ENCODE measurements at places on chromosomes 13 and 19.

DNA sequence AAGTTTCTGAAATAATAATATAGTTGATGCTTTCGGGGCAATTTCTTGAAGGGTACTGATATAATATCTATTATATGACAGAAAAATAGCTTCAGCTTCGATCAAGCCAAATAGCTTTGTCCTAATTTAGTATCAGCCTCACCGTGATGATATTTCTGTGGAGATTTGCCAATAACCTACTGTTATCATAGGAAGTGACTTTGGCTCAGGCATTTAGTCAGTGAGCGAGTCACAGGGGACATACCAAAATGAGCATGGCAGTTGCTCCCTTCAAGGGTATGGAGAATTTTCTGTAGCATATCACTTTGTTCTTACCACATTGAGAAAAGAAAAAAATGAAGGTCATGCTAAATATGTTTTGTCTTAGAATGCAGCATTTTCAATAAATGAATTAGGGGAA lies 767.6 kb upstream of the SLITRK1 start:
- peak; percentile 73 for DNase-seq

- no peak for DNase-seq
Measured at GRCh38 chr19:2827840-2828489, 8.3 kb downstream of the ZNF554 start.

DNA sequence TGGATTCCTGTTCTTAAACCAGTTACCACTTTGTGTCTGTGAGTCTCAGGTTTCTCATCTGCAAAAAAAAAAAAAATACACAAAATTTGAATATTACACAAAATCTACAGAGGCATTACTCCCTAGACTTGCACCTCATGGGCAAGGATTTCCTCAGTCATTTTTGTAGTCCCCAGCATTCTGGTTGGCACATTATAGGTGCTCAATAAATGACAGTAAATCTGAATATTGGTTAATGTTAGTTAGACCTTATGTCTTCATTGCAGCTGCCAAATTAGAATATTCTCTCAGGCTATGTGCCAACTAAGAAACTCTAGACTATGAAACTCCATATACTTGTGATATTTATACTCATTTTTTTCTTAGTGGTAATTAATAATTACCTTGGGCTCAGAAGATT lies 2.2 kb downstream of the ZNF507 start:
- no peak for DNase-seq

GRCh38 chr19:2081873-2082810 lies 14.0 kb downstream of the MOB3A start:
- no peak for DNase-seq

DNA sequence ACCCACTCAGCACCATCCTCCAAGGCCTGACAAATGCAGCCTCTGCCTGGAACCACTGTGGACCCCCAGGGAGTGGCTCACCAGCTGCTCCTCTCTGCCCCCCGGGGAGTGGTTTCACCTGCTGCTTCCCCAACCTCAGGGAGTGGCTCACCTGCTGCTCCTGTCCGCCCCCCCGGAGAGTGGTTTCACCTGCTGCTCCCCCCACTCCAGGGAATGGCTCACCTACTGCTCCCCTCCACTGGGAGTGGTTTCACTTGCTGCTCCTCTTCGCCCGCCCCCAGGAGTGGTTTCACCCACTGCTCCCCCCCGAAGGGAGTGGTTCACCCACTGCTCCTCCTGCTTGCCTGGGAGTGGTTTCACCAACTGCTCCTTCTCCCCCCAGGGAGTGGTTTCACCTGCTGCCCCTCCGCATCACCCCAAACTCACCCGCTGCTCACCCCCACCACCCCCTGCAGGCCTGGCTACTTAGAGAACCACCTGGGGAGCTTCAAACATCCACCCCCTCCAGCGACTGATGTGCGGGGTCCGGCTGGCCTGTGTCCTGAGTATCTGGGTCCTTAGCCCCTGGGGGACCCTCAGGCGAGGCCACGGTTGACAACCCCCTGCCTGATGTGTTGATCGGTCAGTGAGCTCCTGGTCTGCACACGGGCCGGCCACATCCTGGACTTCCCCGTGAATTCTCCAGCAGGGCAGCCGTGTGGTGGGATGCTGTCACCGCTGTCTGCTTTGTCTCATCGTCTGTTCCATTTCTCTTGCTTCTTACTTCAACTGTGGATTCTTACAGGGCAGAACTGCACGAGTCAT lies 14.6 kb upstream of the TMEM255B start:
- no peak for DNase-seq

DNA sequence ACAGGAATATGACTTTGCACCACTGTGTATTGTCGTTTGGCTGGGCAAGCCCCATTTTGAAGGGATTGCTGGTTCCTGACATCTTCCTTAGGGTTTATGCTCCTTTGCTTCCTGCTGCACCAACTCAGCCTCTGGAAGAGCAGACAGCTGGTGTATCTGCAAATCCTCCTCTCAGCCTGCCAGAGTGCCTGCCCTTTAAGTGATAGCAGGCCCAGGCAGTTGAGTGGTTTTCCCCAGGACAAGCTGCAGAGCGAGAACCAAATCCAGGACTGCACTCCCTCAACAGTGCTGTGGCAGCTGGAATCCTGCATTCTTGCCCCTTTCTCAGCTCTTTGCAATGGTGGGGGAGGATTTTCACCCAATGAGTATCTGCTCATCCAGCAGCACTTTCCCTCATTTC lies 85.5 kb downstream of the ZNF429 start:
- no peak for DNase-seq

GRCh38 chr19:15479391-15480345 lies at the start of gene PGLYRP2:
Gene PGLYRP2 (minus strand): TSS chr19:15479501. CDS start chr19:15479371, 130 bp downstream.
- DNase-seq, result no peak

GRCh38 chr19:19294914-19295313 lies 21.8 kb upstream of the TM6SF2 start:
- DNase-seq, result no peak

DNA sequence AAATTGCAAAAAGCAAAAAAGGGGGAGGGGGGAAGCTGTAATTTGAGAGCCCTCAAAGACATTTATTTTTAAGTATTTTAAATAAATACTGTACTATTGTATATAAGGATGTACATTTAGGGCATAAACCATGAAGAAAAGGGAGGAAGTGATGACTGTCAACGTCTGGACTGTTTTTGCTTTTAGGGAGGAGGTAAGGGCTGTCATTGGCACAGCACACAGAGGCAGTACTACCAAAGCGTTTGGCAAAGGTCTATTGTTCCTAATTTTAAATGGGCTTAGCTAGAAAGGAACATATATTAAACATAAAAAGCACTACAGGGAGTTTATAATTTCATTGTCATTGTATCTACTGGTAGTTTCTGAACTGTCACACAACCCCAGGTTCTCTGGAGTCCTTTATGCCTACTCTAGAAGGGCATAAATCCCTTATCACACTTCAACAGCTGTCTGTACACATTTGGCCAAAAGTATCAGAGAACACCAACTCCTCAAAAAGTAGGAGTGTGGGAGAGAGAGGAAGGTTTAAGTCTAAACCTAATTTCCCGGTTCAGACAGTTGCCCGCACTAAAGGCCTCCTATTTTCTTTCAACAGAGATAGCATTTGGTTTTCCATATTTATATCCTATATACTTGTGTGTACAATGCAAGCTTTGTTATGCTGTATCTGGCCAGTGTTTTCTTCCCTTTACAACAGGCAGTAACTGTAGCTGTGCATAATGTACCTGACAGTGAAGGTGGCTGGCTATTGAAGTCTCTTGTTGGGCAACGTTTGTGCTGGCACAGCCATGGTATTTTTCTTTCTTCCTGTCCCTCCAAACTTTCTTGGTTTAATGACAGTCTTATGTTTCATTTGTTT lies 406.2 kb downstream of the KLF5 start:
- no peak for DNase-seq

- peak; percentile 23 for DNase-seq
Measured at GRCh38 chr19:47020992-47021496, 1.4 kb downstream of the NPAS1 start.

DNA sequence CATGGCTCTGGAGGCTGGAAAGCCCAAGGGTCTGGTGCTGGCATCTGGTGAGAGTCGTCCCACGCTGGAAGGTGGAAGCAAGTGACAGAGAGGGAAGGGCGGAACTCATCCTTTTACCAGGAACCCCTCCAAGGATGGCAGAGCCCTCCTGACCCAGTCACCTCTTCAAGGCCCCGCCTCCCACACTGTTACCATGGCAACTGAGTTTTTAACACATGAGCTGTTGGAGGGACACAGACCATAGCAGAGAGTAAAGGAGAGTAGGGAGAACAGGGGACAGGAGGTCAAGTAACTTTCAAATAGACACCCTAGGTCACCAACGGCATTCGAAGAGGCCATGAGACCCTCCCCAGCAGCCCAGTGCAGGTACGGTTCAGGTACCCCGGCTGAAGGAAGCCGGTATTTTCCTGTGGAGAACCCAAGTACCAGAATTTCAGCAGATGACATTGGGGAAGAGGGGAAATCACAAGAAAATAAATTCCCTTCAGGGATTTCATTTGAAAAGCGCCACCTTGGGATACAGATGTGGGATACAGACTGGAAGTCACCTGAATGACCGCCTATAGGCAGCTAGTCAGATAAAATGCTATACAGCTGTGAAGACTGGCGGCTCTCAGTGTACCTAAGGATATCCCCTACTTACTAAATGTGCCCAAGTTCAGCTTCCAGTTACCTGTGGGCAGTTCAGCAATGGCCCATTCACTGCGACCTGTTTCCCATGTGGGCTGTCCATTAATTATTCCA lies 8.0 kb downstream of the IL17D start:
- DNase-seq, result peak; percentile 32

DNA sequence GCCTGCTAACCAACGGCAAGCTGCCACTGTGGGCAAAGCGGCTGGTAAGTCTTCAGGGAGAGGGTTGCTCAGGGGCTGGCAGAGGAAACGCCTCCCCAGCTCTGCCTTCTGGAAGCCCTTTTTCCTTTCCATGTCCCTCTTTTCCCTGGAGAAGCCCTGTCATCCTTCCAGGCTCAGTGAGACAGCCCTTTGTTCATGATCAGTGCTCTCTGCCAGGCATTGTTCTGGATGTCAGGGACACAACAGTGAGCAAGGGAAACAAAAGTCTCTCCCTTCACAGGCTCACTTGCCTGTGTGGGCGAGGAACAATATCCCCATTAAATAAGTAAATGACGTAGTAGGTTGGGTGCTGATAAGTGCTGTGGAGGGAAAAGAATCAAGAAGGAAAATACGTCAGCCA lies 13.9 kb upstream of the OVOL3 start:
- DNase-seq, result no peak

DNA sequence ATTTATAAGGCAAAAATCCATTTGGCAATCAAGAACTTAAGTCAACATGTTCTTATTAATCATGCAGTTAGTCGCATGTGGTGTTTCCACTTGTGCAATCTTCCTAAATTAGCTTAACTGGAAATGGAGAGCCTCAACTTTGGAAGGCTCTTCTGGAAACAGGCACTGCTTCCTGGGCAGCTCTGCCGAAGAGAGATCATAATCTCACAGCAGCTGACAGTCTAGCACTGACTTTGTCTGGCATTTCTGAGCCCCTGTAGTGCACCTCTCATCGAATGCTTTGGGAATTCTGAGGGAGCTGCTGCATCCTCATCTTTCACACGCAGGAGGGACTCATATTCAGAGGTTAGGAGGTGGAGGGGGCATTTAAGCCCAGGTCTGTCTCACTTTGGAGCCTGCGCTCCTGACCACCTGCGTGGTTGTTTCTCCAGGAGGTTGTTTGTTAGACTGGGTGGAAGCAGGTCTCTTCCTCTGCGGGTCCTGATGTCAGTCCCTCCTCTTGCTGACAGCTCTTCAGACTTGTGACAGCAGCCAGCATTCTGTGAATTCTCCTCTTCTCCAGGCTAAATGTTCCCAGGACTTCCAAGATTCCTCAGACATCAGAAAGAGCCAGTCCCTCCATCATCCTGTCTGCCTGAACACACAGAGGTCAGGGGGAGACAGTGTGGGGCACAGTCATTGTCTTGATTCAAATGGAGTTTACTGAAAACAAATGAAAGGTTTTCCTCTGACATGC lies 100.4 kb upstream of the GJB6 start:
- DNase-seq, result no peak

DNA sequence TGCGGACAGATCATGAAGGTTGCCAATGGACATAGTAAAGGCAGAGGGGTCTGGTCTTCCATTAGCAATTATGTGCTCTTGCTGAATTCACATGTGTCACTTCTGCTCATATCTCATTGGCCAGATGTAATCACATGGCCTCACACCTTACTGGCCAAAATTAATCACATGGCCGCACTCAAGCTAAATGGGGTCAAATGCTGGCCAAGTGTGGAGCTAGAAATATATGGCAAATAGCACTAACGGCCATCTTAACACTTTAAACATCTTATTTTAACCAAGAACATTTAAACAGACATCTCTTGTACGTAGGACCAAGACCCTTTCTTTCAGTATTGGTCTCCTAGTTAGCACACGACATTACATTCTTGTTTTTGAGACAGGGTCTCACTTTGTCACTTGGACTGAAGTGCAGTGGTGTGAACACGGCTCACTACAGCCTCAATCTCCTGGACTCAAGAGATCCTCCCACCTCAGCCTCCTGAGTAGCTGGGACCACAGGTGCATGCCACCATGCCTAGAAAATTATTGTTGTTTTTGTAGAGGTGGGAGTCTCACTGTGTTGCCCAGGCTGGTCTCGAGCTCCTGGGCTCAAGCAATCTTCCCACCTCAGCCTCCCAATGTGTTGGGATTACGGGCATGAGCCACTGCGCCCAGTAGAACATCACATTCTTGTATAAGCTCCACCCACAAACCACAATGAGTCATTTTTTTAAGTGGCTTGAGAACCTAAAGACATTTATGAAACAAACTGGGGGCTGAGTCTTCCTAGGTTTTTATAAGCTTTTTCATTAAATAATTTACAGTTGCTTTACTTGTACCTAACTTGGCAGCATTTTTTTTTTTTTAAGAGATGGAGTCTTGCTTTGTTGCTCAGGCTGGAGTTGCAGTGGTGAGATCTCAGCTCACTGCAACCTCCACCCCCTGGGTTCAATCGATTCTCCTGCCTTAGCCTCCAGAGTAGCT lies 2.9 kb upstream of the PTOV1 start:
- DNase-seq, result peak; percentile 92

- DNase-seq, result no peak
Measured at GRCh38 chr19:33780746-33781145, 15.9 kb upstream of the KCTD15 start.

DNA sequence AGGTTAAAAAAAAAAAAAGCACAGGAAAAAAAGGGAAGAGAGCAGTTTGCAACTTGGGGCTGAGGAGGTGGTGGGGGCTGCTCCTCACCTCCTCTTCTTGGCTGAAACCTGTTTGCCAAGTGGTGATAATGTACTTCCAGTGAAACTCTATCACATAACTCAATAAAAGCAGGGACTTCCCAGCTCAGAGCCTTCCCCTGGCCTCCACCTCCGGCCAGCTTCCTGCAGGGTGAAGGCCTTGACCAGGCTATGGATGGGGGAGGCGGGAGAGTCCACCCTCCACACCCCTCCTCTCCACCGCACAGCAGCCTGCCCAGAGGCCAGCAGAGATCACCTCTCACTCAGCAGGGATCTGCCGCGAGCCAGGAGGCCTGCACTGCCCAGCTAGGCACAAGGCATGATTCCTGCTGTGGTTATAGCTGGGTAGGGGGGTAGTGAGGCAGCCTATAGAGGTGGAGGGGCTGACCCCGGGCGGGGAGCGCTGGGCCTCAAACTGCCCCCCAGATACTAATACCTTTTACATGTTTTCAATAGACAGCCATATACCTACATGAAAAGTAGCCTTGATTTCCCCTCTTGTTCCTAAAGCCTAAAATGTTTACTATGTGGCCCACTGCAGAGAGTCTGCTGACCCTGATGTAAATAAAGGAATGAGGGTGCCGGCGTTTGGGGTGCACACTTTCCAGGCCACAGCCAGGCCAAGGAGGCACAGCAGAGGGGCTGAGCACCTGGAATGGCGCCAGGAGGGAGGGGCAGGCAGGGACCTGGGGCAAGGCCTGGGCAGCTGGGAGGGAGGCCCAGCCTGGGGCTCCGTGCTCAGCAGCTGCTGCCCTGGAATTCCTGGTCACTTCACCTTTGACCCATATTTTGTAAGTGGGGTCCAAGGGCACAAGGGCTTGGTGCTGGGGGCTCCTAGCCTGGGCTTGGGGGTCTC lies 10.3 kb downstream of the ZNF787 start:
- peak; percentile 39 for DNase-seq

Measured in EL (cell line).